ENCODE measurements at places on chromosomes 1 and 21.

DNA sequence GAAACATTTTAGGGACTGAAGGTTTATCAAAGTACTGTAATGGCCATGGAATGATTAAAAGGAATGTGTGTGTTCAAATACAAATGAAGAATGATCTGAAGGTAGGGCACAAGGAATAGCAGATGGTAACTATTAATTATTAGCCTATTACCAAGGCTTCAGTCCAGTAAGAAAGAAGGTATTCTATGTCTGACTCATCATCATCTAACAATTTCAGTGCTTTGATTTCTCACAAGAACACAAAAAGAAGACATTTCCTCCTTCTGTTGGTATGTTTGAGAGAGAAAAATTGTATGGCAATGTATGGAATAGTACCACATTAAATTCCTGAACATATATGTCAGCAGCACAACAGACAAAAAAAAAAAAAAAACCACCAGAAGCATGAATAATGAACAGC is 57.5 kb downstream of the TYW3 start:
- DNase-seq, result no peak

DNA sequence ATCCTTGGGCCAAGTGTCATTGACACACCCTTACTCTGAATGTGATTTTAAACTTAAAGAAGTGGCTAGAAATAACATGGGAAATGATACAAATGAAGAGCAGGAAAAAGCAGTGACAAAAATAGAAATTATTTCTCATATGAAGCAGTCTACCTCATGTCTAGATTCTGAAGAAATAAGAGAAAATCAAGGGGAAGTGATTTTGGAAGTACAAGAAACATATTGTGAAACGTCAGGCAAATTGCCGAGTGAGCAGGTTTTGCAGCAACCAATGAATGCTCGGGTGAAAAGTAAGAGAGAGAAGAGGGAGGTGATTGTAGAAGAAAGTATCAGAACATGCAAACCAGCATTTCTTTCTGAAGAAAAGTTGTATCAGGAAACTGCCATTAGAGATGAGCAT is 130.7 kb downstream of the MACF1 start:
- DNase-seq, result no peak

DNA sequence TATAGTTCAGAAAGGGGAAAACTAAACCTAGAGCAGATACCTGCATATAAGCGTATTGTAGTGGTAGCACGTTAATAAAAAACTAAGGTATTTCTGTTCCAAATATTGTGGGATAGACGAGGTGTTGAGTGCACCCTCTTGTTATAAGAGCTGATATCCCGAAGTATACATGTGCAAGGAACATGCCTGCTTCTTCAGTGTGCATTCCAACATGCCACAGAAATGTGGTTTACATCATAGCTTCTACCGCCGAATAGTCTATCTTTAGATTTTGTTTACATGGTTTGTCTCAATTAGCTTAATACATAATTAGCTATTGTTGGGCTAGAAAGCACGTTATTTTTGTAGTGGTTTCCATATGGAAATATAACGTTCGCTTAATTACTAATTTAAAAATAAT is 2.2 kb downstream of the CHRM3 start:
- DNase-seq, result no peak

DNA sequence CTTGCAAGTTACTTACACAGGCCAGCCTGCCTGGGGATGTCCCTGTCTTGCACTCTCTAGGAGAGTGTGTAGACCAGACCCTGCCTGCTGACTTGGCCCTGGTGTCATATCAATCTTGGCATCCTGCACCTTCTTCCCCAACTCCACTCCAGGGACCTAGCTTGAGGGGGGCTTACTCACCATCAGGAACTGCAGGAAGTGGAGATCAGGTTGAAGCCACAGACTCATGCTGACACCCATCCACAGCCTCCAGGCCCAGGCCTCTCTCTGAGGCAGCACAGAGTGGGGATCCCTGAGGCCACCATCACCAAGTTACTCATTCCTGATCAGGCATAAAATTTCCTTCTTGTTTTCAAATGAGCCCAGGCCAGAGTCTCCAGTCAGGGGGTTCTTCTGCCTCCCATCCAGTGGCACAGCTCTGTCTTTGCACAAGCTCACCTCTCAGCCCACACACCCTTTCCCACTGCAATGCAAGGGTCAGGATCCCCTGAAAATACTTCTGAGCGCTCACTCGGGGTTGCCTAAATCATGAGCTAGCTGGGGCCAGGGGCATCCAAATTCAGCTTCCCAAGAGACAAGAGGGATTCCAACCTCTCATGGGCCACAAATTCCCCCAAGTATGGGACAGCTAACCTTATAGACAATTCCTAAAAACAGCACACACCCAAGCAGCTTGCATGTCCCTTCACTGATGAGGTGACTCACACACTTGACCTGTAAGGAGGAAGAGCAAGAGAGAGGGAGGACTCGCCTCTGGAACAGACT is 33.5 kb downstream of the CSMD2 start:
- no peak for DNase-seq

GRCh38 chr1:157314408-157314807 is 176.2 kb upstream of the ETV3 start:
- no peak for DNase-seq

DNA sequence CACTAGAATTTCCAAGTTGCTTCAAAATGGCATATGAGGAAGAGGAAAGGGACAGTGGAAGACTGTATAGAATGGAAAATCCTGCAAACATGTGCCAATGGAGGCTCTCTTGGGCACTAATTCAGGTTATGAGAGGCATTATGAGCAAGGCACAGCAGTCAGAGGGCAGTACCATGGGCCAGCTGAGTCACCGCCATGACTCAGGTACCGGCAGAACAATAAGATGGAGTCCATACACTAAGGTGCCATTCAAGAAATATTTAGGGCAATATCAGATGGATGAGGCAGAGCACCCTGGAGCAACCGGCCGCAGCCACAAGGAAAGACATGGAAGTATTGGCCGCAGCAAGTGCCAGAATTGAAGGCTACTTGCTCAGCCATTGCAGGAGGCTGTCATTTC is 25.6 kb upstream of the VAV3 start:
- DNase-seq, result no peak

GRCh38 chr1:115252585-115252984 is 85.5 kb downstream of the NGF start:
- no peak for DNase-seq

- no peak for DNase-seq
Measured at GRCh38 chr1:158122833-158123388, 57.8 kb upstream of the CD1D start.

GRCh38 chr1:53535846-53536245 is 76.6 kb downstream of the DMRTB1 start:
- DNase-seq, result no peak
